HS-5 (cell line): ENCODE measurements at places on chromosomes 4 and X.

DNA sequence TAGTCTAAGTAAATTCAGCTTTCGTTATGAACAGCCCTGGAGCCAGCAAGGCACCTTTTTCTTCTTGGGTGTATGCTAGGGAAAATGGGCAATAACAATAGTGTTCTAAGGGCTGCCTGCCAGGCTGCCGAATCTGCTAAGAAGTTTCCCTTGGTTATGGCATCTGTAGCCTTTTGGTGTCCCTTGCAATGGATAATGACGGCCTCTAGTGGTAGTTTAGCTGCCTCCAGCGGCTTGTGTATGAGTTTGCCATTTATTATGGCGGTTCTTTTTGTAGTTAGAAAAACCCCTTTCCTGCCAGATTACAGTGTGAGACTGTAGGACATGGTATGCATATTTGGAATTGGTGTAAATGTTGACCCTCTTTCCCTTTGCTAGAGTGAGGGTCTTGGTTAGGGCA is 78.9 kb upstream of the SPIN4 start:
- no peak for DNase-seq

DNA sequence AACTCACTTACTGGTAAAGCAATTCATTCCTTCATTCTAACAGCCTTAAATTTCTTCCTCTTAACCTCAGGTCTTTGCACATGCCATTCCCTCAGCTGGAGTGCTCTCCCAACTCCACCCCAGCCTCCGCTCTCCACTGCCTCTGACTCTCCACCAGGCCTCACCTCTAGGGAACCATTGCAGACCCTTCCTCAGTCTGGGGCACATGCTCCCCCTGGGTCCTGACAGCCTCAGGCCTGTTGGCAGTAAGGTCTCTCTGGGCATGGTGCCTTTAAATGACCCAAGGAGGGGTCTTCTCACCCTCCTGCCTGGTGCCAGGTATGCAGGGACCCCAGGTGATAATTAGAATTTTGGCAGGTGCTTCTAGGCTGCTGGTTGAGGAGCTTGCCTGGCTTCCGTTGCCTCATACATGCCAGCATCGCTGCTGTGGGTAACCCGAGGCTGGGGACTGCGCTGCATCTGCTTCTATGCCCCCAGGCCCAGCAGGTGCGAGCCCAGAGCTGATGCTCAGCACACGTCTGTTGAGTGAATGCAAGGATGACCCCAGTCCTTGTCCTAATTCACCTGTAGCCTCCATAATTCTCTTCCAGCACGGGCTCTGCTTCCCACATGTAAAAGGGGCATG is 27.5 kb upstream of the GPR78 start:
- DNase-seq = no peak

GRCh38 chr4:176971576-176972115 is 178.9 kb upstream of the VEGFC start:
- no peak for DNase-seq

- DNase-seq = no peak
Observed at GRCh38 chr4:105107095-105107856, 39.4 kb upstream of the TET2 start.

DNA sequence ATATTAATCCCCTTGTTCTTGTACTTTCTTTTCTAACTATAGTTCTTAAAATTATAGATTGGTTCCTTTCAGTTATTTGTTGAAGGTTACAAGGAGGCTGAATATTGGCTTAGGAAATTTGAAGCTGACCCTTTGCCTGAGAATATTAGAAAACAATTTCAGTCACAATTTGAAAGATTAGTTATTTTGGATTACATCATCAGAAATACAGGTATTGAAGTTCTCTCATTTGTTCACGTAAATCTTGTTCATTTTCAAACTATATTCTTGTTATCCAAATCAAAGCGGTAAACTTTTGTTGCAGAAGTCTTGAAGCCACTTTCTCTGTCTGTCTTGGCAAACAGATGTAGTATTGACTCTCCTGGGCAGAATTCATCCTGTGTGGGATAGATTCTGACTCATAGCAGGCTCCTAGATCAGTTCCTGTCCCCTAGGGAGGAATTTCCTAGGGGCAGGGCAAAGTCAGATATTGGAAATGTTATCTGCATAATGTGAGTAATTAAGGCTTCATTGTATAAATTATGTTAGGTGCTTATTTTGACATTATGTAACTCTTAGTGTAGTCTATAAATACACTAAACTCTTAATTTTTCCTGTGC is 25.2 kb downstream of the PI4K2B start:
- DNase-seq = peak; percentile 23
